CD4-positive, alpha-beta memory T cell (primary cell): ENCODE measurements at places on chromosomes 4 and X.

DNA sequence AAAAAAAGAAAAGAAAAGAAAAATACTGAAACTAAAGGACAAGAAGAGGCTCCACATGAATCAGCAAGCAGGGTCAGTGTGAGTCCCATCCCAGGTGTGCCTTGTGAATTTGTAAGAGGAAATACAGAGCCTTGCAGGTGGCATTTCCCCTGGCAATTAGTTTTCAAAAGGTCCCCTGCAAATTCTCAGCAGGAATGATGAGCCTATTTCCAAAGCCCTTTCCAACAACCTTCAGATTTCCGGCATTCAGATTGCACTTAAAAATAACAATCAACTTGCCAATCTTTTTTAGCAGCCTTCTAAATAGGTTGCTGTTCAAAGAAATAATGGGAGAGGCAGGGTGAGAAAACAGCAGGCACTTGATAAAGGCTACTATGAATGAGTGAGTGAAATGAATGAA, 66.4 kb upstream of the OR13H1 start:
- no peak for DNase-seq

- DNase-seq: no peak
Measured at GRCh38 chr4:86261636-86262035, 98.2 kb downstream of the MAPK10 start.

GRCh38 chrX:55201930-55202579, 18.1 kb upstream of the PAGE5 start:
- DNase-seq: no peak

GRCh38 chr4:105140684-105141490, 5.8 kb upstream of the TET2 start:
- DNase-seq: peak; percentile 39

DNA sequence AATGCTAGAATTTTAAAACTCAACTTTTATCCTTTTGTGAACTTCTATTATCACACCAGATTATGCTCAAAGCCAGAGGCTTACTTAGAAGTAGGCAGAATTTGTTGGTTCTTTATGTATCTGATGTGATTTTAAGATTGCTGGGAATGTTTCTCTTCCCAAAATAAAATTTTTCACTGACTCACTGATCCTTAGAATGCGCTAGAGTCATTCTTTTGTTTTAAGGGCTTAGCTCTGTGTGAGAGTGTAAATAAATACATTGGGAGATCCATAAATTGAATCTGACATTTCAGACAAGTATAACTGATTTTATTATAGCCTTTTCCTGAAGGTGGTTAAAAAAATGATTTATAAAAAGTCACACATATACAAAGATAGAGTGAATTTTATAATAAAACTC, 101.3 kb downstream of the LARP1B start:
- DNase-seq: no peak

DNA sequence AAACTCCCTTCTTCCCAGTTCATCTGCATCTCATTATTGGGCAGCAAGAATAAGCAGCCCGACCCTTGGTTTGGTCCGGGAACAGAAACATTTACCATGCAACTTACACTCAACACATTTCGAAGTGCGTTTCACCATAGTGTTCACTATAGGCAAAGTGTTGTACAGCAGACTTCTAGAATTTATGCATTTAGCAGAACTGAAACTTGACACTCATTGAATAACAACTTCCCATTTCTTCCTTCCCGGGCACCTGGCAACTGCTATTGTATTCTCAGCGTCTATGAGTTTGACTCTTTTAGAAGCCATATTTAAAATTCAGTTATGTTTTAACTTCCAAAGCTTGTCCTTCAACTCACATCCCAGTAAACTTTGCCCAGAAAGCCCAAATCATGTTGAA, 840.6 kb downstream of the NLGN4X start:
- no peak for DNase-seq

- no peak for DNase-seq
Measured at GRCh38 chr4:40702137-40702799, 47.5 kb upstream of the NSUN7 start.

GRCh38 chrX:13778916-13779315, 38.0 kb downstream of the GPM6B start:
- DNase-seq: no peak

- no peak for DNase-seq
Measured at GRCh38 chrX:9467751-9468150, 2.9 kb downstream of the TBL1X start.

DNA sequence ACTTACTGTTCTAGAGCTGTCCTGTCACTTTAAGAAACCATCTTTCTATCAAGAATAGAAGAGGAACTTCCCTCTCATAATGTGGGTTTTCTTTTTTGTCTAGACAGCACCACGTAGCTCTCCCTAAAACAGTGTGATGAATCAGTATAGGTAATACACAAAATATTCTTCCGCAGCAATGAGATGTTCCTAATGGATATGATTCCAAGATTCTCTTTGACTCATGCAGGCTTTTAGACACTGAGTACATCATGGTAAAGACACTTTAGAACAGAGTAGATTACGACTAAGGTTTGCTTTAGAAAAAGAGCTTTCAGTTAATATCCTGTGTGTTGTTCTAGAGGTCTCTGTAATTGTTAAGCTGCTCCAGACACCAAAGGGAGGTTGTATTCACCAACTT, 69.8 kb downstream of the PTTG2 start:
- DNase-seq: no peak

DNA sequence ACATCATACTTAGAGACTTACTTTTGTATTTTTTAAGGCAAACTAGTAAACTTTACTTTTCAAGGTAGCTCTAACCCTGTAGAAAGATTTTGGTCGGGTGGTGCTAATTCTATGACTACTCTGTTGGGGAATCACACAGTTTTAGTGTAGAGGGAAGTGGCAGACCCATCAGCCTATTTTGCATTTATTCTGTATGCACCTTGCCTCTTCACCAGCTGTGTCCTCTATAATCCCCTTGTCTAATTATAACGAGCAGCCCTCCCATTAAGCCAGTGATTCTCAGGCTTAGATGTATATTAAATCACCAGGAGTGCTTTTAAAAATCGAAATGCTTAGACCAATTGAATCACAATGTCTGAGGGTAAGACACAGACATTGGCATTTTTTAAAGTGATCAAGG, 78.1 kb downstream of the GALNT7 start:
- DNase-seq: no peak

DNA sequence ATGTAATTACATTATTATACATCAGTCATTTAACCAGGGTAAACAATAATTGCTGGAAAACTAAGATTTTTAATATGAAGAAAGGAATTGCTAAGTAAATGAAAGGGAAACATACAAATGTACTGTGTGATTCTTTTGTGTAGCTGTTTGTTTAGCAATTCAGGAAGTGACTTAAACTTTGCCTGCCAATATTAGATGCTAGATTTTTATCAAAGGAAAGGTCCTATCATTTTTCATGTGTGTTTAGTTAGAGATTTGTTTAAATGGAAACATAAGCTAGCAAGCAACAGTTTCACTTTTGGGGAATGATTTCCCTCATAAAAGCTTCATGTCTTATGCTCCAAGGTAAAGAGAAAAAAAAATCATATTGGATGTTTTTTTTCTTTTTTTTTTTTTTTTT, 95.1 kb upstream of the LIMCH1 start:
- no peak for DNase-seq

- no peak for DNase-seq
Measured at GRCh38 chr4:95556207-95556859, 7.6 kb upstream of the UNC5C start.

GRCh38 chr4:125515016-125515415, 200.3 kb downstream of the FAT4 start:
- no peak for DNase-seq

- DNase-seq: no peak
Measured at GRCh38 chr4:54152846-54153600, 53.1 kb downstream of the GSX2 start.

GRCh38 chr4:108612365-108612764, 8.0 kb upstream of the RPL34 start:
- no peak for DNase-seq

GRCh38 chr4:42785817-42786216, 106.7 kb upstream of the GRXCR1 start:
- DNase-seq: no peak

- DNase-seq: peak; percentile 49
Measured at GRCh38 chrX:16786791-16787735, 797 bp downstream of the TXLNG start.

- DNase-seq: no peak
Measured at GRCh38 chr4:8205749-8206611, 6.9 kb downstream of the SH3TC1 start.

GRCh38 chr4:56530269-56531148, 24.9 kb downstream of the ARL9 start:
- peak; percentile 63 for DNase-seq

DNA sequence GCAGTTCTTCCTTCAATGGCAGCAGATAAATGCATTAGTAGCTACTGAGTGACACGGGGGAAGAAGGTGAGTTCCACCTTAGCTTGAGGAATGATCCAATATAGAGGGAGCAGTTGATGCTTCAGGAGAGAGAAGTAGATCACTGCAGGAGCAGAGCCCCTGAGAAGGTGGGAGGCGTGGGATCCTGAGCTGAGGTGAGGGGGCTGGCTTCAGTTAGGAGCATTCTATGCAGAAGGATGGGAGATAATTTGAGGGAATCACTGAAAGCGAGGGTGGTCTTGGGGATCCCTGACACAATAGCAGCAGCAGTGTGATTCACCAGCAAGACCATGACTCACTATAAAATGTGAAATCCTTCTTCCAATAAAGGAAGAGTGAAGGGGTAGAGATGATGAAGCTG, 48.0 kb downstream of the XAGE2 start:
- no peak for DNase-seq

DNA sequence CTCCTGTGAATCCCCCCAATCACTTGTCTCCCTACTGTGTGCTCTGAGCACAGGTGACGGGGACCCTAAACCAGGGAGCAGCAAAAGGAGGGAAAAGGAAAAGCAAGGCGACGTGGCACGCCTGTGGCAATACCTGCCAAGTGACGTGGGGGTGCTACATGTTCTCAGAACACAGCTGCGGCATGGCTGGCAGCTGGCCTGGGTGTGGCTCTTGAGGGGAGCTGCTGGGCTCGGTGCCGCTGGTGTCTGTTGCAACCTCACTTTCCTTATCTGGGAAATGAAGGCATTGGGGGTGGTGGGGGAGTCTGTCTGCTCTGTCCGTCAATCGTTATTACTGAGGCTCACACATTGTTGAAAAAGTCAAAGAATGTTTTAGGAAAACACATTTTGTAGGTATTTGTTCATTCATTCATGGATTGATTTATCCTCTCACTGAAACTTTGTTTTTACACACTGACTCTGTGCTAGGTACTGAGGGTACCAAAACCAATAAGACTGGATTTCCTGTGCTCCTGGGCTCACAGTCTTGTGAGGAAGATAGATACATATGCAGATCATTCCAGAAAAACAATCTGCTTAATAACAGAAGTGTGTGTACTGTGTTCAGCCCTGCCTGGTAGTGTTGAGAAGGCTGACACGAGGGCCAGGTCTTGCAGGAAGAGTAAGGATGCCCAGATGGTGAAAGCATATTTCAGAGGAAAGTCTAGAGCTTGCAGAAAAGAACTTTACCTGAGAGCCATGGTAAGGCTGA, 217.6 kb downstream of the PTTG2 start:
- peak; percentile 36 for DNase-seq

DNA sequence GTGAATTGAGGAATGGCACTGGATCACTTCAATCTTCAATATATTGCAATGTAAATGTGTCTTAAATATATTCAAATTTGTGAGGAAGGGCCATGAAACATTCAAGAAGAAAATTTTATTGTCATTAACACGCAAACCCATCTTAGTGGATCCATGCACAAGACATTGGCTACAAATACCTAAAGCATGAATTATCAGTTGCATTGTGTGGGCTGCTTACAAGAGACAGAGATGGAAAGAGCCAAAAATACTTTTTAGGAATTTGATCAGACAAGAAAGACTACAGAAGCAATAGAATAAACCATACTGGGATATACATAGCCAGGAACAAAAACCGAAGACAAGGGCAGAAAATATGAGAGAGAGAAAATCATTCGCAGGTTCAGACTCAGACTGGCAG, 616.2 kb upstream of the GRIA3 start:
- no peak for DNase-seq

DNA sequence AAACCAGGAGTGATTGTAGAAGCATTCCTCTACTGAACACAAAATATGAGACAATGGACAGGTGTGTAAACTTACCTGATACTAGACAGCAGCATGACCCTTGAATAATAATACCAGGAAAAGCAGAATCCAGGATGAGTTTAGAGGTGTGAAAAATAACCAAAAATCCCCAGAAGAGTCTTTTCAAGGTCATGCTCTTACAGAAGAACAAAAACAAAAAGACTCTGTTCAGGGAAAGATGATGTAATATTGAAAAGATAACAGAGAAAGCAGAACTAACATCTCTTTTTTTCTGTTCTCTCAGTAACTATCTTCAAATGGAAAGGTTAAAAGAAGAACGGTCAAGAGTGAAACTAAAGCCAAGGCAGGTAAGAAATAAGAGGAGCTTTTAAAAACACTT, 14.0 kb upstream of the ARHGAP10 start:
- DNase-seq: no peak

DNA sequence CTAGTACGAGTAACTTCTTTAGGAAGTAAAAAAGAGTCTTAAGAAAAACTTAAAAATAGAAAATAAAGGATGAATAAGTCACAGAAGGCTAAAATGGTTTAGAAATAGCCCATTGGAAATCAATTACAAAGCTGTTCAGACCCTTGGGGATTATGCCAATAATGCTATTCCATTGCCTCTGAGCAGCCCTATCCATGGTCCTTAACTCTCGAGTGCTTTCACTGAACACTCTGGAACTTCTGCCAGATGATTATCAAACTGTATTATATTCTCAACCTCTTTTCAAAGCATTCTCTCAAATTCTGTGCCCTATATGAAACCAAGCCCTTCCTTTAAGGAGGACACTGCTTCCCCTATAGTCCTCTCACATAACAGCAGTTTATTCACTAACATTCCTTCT, 17.0 kb downstream of the SLC9B1 start:
- no peak for DNase-seq

GRCh38 chrX:134186362-134187121, 50.4 kb upstream of the CCDC160 start:
- DNase-seq: peak; percentile 71

GRCh38 chrX:41602816-41603345, 85.9 kb upstream of the GPR34 start:
- no peak for DNase-seq

DNA sequence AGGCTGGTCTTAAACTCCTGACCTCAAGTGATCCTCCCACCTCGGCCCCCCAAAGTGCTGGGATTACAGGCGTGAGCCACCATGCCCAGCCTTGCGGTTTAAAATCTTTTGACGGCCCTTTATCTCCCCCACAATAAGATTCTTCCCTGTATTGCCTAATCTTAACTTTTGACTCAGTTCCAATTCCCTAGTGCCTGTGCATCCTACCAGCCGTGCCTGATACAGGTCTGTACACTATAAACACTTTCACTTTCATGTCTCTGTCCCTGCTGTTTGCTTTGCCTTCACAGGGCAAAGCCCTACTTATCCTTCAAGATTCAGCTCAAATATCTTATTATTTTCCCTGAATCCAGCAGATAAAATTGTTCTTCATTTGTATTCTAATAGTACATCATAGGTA, 74.6 kb downstream of the WDR44 start:
- DNase-seq: no peak

GRCh38 chr4:185598846-185599552, 63.7 kb upstream of the PDLIM3 start:
- no peak for DNase-seq

- DNase-seq: no peak
Measured at GRCh38 chr4:124713185-124713592, 657 bp upstream of the ANKRD50 start.
